ENCODE measurements at places on chromosomes 3 and 15.
A peak's percentile ranks its signal among the peaks of the same experiment; 100 is the strongest.

DNA sequence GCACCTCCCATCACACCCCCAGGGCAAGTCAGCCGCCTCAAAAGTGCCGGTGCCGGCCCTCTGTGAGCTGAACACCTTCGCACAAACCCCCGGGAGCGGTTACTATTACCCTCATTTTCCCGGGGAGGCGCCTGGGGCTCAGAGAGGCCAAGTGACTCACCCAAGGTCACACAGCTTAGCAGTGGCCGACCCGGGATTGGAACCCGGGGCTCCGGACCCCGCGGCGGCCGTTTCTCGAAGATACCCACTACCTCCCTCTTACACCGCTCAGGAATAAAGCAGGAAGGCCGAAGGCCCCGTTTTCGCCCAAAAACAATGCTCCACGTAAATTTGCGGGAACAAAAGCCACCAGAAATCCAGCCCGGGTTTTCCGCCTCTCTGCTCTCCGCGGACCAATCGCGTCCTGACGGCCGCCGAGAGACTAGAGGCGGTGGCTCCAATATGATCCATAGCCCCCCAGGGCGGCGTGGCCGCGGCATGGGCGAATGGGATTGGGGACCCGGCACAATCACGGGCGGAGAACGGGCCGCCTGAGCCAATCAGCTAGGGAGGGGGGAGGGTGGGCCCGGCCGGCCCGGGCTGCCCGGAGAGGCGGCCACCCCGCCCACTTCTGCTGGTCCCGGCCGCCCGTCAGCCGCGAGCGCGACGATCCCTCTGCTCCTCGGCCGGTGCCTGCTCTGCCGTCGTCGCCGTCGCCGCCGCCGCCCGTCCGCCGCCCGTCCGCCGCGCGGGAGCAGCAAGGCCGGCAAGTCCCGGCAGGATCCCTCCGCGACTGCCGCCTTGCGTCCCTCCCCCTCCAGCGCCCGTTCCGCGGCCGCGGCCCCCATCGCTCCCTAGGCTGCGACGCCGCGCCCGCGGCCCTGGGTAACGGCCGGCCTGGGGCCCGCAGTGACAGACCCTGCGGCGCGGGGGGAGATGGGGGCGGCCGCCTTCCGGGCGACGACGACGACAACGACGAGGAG is 177.0 kb downstream of the OR4M2 start:
- no peak for DNase-seq

GRCh38 chr3:88032245-88032644 is 26.6 kb downstream of the CGGBP1 start:
- no peak for DNase-seq

DNA sequence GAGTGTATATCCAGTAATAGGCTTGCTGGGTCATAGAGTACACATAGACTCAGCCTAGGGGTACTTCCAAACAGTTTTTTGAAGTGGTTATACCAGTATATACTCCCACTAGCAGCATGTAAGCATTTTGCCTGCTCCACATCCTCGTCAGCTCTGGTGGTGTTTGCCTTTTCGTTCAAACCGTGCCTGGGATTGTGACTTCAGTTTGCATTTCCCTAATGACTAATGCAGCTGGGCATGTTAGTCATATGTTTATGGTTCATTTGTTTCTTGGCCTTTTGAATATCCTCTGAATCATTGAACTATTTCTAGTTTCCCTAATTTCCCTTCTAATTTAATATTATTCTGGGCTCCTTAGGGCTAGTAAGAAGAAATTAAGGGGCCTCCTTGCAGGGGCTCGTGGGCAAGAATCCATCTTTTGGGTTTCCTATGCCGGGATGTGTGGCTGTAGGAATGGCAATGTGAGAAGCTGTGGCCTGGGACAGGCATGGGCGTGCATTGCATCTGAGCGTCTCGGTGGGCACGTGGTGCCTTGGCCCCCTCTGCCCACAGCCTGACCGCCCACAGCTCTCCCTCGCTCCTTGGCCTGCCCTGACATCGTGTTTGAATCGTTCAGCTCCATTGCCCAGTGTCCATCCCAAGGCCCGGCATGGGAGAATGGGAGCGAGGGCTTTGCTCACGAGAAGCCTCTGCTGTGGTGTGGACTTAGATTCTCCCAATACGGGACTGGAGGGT is 26.4 kb downstream of the FAH start:
- DNase-seq = no peak

DNA sequence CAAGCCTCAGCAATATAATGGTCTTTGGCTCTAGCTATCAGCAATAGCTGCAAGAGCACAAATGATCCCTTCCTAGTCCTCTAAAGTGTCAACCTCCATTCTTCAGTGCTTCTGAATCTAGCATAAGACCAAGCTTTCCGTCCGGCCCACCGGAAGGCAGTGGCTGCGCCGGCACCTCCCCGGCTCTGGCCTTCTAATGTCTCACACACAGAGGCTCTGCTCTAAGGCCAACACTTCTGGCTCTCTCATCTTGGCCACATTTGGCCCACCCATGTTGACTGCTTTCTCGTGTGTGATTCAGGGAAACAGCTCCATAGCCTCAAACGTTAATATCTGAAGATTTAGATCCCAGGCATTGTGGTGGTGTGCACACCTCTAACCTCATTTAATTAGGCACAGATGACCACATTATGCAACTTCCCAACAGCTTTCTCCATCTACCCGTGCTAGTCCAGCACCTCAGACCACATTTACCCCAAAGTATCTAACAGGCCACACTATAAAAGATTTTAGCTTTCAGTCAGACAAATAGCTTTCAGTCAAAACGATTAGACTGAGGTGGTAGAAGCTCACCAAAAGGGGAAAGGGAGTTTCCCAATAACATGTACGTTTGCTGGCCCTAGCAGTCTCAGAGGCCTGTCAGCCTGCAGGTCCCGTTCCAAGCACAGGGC is 19.3 kb downstream of the SLC51A start:
- DNase-seq = no peak

DNA sequence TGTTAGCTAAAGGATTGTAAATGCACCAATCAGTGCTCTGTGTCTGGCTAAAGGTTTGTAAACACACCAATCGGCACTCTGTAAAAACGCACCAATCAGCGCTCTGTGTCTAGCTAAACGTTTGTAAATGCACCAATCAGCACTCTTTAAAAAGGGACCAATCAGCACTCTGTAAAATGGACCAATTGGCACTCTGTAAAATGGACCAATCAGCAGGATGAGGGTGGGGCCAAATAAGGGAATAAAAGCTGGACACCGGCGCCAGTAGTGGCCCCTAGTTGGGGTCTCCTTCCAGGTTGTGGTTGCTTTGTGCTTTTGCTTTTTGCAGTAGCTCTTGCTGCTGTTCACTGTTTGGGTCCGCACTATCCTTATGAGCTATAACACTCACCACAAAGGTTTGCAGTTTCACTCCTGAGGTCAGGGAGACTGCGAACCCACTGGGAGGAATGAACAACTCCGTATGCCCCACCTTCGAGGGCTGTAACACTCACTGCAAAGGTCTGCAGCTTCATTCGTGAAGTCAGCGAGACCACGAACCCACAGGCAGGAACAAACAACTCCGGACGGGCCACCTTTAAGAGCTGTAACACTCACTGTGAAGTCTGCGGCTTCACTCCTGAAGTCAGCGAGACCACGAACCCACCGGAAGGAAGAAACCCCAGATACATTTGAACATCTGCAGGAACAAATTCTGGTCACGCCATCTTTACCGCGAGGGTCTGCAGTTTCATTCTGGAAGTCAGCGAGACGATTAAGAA is 1.1 kb upstream of the SUCLG2 start:
- peak; percentile 53 for DNase-seq

DNA sequence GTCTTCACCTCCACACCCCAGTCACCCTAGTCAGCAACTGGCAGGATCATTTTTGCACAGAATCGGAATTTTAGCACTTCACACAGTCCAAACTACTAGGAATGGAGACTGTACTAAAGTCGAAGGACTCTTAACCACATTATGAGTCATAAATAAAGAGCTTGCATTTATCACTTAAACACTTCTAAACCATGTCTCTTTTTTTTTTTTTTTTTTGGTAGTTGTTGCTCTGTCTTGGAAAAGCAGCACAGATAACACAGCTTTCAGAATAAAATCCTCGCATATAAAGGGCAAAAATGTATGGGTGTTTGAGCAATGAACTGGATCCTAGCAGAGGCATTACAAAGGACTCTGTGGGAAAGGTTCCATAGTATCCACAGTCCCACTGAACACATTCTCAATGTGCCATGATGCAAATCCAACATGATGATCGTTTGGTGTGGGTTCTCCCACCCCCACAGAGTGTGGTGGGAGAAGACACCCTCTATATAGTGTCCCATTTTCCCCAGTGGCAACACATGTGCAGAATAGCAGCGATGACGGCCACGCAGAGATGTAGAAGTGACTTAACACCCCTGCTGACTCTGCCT is 47.1 kb downstream of the FOXP1 start:
- no peak for DNase-seq

DNA sequence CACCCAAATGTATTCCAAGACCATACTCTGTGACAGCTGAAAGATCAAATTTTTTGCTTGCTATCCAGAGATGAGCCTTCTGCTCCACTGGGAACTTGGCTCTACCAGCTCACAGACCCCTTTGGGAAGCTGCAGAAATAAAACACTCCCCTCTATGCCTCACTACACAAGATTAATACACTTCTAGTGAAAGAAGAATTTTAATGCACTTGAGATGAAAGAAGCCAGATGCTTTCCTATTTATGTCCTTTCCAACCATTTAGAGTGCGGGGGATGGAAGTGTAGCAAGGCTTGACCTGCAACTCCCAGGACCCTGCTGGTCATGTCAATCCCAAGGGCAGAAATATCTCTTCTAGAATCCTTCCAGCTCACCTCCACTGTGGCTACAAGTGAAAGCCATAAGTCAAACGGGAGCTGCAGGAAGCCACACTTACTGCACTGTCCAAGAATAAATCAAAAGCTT is 34.7 kb downstream of the ANXA2 start:
- DNase-seq = no peak

Measured in activated CD4-positive, alpha-beta T cell treated with anti-CD3 and anti-CD28 coated beads for 4 hours (primary cell).